ENCODE measurements at places on chromosomes 1 and 21.

- no peak for DNase-seq
Observed at GRCh38 chr1:239155466-239156091, 230.8 kb upstream of the CHRM3 start.

DNA sequence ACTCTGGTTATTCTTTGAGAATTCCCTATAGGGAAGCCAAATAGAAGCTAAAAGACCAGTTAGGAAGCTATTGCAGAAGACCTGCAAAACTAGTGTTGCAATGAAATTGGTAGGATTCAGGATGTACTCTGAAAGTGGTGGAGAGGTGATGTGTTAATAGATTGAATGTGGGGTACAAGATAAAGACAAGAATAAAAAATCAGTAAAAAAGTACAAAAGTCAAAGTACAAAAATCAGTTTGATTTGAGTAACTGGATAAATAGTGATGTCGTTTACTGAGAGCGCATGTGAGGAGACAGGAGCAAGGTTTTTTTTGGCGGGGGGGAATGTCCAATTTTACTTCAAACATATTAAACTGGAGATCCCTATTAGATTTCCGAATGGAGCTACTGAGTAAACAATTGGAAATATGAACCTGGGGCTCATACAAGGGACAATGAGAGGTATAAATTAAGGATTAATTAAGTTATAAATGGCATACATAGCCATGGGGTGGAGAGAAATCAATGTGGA lies 2.5 kb upstream of the DCAF8 start:
- DNase-seq = no peak

DNA sequence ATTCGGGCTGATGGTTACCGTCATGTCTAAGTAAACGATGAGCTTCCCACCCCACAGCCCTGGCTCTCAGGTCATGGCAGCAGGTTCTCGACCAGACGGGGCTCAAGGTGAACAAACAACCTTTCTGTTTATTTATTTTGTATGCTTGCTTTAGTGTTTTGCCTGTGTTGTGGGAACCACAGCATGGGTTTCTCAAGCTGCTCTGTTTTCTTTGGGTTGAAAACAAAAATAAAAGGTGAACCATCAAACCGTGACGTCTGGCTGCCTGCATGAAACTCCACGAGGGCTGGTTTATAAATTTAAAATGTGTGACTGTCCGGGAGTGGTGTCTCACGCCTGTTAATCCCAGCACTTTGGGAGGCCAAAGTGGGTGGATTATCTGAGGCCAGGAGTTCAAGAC lies 28.0 kb downstream of the TMEM51 start:
- DNase-seq = no peak

GRCh38 chr1:224343679-224344078 lies 13.0 kb upstream of the CNIH4 start:
- no peak for DNase-seq

DNA sequence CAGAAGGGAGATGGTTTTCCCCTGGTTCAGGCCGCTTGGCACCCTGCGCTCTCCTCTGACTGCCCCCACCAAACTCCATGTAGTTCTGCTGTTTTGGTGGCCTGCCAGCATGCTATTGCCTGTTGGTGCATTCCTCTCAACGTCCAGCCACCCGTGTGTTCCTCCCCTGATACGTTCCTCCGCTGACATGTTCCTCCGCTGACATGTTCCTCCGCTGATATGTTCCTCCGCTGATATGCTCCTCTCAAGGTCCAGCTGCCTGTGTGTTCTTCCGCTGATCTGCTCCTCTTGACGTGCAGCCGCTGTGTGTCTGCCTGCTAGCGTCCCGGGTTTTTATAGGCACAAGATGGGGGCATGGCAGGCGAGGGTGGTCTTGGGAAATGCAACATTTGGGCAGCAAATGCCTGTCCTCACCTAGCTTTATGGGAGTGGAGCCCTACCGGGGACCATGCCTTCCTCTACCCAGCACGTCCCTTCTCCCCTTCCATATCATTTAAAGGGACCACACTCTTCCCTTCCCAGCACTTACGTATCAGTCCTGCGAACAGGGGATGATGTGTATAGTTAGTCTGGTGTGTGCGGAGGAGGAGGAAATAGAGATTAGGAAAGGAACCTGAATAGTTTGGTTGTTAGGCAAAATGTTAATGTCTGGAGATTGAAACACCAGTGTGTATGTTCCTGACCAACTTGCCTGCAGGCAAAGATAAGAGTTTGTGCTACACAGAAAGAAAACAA lies 40.6 kb upstream of the PLA2G5 start:
- no peak for DNase-seq

DNA sequence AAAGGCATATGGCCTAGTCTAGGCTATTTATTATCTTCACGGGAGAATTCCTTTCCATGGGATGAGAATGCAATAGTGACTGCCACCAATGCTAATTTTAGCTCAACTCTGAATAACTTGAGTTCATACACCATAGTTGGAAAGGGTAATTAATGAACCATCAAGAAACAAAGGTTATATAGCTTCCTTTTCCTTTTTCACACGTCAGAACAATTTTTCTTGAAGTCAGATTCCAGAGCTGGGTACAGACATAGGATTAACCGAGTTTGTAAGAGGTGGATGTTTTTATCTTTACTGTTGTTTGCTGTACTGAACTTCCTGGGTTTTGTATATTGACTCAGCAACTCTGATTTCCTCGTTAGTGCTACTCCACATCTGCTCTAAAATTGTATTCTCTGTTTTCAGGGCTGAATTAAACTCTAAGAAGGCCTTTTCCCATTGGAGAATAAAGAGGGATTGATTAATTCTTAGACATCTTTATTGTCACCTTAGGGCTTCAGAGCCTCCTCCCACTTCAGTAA lies 262.0 kb downstream of the NUF2 start:
- no peak for DNase-seq

GRCh38 chr1:170682169-170682568 lies 18.2 kb downstream of the PRRX1 start:
- DNase-seq = no peak

DNA sequence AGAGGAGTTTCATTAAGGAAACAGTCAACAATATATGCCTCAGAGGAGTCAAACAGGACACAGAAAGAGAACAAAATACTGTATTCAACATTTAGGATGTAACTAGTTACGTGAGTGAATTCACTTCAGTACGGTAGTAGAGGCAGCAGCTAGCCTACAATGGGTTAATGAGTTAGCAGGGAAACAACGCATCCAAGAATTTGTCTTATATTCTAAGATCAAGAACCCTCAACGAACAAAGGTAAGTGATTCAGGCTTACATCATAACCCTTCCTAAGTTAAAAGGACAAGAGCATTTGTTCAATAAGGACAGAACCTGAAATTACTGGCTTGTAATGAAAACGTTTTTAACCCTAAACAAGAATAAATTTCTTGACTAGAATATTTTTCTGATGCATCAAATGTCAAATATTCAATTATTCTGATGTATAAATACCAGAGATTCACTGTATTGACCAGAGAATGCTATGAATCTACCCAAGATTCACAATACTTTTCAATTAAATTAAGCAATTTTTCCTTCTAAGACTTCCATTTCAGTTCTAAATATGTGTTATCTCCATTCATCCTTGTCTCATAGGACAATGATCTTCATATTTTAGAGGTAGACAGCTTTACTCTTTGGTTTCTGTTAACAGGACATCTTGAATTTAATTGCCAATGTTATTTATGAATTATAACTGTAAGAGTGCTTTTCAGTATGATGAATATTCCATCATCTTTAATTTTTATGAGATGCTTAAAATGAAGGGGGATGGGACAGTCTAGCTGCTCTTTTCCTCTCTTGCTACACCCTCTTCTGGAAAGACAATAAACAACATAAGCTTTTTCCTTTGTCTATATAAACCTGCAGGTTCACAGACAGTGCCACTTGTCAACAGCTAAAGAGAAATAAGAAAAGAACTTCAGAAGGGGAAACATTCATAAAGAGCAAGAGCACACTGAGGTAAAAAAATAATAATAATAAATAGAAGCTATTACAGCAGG lies 209.5 kb downstream of the SMYD3 start:
- no peak for DNase-seq

DNA sequence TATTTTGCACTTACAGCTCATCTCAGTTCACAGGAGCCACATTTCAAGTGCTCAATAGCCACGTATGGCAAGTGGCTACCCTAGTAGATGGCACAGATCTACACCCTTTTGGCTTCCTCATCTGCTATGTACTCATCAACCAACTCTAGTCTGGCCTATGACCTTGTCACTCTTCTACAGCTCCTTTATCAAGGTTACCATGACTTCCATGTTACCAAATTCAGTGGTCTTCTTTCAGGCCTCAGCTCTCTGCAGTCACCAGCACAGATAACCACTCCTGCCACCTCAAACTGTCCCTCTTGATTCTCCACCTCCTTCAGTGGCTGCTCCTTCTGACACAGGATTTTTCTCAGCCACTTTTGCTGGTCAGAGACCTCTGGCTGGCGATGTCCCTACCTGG lies 11.7 kb upstream of the USP48 start:
- no peak for DNase-seq

DNA sequence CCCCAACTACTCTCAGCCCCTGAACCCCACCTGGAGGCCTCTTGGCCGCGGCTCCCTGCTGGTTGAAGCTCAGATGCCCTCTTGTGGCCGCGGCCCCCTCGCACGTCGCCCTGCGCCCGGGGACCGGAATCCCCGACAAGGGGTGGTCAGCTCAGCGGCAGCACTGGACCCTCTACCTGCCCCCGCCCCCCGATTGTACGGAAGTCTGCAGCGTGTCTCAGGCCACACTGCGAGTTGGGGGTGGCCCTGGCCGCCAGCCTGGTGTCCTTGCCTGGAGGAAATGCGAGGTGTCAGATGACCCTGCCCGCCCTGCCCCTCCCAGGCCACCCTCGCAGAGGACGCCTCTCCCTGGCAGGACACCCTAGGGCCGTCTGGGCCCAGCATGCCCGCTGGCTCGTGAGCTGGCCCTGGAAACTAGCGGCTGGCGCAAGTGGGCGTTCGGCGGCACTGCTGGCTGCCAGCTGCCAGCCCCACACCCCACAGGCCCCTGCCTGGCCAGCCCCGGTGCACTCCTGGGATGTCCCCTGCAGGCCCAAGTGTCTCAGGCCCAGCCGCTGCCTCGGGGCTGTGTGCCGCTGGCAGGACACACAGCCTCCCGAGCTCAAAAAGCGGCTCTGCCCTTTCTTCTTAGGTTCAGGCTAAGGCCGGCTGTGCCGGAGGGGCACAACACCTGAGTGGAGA lies 60.8 kb downstream of the EDN2 start:
- DNase-seq = no peak

GRCh38 chr1:242761556-242761955 lies 237.1 kb upstream of the PLD5 start:
- DNase-seq = no peak
